ENCODE measurements at places on chromosomes 1 and 21.

- DNase-seq, result no peak
Observed at GRCh38 chr21:35198982-35199732, 150.1 kb upstream of the RUNX1 start.

DNA sequence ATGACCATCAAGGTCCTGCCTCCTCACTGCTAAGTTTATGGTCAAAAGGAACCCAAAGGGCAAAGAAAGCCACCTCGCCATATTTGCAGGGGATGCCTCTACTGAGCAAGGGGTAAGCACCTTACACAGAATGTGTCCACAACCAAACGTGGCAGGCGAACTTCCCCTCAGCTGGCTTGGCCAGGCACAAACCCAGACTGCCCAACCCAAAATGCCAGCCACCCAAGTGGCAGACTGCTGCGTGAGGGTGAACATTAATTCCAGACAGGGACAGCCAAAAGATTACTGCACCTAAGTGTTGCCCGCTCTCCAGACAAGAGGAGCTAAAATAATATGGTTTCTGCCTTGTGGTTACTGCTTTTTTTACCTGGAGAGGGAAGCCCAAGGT lies 16.0 kb downstream of the ZNF697 start:
- no peak for DNase-seq

DNA sequence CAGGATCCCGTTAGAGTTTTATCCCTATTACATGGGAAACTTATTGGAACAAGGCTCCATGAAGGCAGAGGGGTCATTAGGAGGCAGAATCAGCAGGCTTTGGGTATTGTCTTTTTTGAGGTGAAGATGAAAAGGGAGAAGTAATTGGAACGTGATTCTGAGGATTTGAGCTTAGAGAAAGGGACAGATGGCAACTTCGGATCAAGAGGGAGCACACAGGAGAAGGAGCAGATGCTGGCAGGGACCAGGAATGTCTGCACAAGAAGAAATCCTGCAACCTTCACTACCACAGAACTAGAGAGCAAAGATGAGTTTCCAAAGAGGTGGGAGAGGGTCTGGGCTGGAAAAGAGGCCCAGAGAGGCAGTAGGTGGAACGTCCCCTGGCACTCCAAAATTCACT lies 202.8 kb downstream of the RRAGC start:
- no peak for DNase-seq

- DNase-seq, result no peak
Observed at GRCh38 chr1:201990427-201990826, 8.0 kb downstream of the RNPEP start.

- no peak for DNase-seq
Observed at GRCh38 chr1:232274236-232274855, 355.6 kb downstream of the SIPA1L2 start.

- DNase-seq, result no peak
Observed at GRCh38 chr1:41390166-41390565, 28.9 kb downstream of the FOXO6 start.

DNA sequence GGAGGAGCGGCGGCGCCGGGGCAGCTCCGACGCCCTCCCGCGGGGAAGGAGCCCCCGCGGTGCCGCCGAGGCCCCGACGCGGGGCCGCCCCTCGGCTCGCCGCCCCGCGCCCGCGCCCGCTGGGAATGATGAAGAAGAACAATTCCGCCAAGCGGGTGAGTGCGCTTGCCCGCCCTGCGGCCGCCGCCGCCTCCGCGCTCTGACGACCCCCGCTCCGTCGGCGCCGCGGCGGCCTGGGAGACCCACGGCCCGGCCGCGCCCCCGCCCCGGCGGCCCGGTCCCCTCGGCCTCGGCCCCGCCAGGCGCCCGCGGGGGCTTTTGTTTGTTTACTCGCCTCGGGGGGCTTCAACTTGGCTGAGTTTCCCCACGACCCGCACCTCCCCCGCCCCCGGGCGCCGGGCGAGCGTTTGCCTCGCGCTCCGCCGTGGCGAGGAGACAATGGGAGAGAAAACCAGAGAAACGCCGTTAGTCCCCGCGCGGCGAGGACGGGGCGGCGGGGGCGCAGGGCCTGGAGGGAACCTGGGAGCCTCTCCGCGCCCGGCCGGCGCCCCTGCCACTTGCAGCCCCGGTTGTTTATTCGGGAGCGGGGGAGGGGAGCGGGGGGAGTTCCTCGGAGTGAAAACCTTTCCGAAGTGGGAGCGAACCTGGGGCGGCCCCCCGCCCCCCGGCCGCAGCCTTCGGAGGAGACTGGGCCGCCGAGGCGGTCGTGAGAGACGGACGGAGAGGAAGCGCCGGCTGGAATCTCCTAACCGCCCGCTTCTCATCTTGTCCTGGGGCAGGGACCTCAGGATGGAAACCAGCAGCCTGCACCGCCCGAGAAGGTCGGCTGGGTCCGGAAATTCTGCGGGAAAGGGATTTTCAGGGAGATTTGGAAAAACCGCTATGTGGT lies 661 bp downstream of the PLEKHO1 start:
- no peak for DNase-seq

DNA sequence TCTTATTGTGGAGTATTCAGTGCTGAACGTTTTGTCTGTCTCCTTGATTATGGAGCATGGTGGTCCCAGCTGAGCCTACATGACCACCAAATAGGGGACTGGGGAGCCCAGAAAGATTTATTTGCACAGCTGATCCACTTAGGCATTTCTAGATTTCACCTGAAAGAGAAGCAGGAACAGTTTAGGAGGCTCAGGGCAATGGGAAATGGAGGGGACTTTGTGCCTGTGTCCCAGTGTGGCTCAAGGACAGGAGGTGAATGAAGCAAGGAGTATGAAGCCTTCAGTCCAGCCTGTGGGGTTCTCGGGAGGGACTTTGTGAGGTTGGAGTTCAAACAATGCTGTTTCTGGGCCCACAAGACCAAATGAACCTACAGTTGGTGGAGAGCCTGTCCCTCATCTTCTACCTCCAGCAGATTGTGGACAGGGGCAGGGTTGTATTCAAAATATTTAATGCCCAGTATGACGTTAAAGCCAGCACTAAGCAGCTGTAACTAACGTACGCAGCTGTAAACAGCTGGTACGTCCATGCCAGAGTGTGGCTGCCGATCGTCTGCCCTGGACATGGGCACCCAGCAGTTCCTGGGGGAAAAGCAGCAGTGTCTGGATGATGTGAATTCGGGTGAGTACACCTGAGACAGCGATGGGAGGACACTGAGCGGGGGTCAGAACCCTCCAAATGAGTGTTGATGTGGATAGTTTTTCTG lies 164.9 kb upstream of the RAB4A start:
- DNase-seq, result no peak

DNA sequence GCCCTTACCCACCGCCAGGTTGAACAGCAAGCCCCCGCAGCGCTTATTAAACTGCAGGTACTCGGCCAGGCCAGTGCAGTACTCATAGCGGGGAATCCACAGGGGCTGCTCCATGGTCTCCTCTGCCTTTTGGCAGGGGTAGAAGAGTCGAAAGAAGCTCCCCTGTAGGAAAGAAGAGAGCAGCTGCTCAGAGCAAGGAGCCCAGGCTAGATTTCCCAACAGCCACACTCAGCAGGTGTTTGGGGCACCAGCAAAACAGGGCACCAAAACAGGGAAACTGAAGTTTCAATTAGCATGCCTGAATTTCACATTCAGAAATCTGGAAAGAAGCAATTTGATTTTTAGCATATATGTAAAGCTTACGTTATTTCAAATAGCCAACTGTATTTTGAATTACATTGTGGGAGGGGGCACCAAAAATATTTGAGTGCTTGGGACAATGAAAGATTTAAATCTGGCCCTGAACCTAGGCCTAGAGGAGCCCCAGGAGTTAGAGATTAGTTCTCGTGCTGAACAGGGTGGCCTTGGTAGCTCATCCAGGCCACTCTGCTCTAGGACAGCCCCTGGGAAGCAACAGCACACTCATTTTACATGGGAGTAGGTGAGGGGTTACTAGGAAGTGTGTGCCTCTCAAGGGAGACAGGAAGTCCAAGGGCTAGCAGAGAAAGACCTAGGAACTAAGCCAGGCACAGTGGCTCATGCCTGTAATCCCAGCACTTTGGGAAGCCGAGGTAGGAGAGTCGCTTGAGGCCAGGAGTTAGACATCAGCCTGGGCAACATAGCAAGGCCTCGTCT lies 8.2 kb downstream of the PAFAH2 start:
- no peak for DNase-seq

DNA sequence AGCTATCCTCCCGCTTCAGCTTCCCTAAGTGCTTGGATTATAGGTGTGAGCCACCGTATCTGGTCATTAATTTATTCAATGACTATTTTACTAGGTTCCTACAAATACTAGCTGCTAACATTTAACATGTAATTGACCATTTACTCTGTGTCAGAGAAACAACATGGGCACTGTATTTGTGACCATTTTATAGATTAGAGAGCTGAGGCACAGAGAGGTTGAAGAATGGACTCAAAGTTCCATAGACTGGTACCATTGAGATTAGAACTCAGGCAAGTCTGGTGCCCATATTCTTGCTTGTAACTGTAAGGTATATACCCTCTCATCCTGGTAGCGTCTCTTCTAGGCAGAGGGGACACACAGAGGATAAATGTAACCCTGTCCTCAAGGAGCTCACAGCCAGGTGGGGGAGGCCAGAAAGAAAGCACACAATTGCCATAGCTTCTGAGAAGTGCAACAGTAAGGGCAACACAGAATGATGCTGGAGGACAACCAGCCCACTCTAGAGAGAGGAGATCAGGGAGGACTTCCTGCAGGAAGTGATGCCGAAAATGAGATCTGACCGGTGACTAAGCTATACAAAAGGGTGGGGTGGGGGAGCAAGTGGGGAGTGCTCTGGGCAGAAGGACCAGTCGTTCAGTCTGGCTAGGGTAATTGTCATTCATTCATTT lies 3.8 kb downstream of the SRARP start:
- no peak for DNase-seq

DNA sequence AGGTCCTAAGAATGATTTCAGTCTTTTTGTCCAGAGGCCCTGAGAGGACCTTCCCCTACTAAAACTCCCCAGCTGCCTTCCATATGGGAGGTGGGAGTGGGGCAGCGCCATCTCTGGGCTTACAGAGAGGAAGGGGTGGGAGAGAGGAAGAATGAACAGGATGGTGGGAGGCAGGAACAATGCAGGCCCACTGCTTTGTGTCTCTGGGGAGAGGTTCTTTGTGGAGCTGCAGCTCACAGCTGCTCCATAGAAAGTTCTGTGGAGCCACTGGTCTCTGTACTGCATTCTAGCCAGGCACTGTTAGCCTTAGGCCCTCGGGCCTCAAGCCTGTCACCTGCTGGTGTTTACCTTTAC lies 43.6 kb upstream of the A3GALT2 start:
- DNase-seq, result no peak

GRCh38 chr1:218211241-218211640 lies 73.9 kb upstream of the RRP15 start:
- DNase-seq, result no peak

- DNase-seq, result no peak
Observed at GRCh38 chr1:77847621-77848080, 40.8 kb upstream of the NEXN start.

- no peak for DNase-seq
Observed at GRCh38 chr1:200411406-200412257, 1.8 kb upstream of the ZNF281 start.

DNA sequence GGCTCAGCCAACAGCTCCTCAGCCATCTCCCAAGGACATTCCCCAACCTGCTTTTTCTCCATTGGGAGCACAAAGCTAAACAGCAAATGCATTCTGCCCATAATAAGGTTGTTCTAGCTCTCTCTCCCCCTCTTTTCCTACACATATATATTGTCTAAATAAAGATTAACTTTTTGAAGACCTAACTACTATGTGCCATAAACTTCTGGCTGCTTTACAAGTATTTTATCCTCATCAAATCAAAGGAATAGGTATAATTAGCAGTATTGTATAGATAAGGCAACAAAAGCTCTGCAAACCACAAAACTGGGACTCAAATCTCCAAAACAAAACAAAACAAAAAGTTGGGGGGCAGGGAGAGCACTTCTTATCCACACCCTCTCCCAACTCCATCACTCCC lies 43.4 kb downstream of the TGFBR3 start:
- no peak for DNase-seq

- no peak for DNase-seq
Observed at GRCh38 chr1:192878249-192878648, 69.4 kb downstream of the RGS2 start.

DNA sequence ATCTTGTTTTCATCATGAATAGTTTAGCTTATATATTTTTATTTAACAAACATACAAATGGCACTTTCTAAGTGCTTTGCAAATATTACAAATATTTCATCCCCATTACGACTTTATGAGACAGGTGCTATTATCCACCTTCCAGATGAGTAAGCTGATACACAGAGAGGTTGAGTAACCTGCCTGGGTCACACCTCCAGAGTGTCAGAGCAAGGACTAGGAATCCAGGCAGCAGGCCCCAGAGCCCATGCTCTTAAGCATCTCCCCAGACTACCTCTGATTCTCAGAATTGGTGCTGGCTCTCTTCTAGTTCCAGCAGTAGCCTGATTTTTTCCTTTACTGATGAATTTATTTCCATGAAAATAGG lies 40.0 kb downstream of the EPHB2 start:
- no peak for DNase-seq

DNA sequence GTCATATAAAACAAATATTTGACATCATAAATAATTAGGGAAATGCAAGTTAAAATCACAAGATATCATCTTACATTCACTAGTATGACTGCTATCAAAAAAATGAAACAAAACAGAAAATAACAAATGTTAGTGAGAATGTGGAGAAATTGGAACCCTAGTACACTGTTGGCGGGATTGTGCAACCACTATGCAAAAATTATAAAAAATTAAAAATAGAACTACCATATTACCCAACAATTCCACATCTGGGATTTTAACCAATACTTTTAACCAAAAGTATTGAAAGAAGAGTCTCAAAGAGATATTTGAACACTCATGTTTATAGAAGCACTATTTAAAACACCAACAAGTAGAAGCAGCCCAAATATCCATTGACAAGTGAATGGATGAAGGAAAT lies 797.2 kb upstream of the ADAMTS5 start:
- DNase-seq, result no peak

DNA sequence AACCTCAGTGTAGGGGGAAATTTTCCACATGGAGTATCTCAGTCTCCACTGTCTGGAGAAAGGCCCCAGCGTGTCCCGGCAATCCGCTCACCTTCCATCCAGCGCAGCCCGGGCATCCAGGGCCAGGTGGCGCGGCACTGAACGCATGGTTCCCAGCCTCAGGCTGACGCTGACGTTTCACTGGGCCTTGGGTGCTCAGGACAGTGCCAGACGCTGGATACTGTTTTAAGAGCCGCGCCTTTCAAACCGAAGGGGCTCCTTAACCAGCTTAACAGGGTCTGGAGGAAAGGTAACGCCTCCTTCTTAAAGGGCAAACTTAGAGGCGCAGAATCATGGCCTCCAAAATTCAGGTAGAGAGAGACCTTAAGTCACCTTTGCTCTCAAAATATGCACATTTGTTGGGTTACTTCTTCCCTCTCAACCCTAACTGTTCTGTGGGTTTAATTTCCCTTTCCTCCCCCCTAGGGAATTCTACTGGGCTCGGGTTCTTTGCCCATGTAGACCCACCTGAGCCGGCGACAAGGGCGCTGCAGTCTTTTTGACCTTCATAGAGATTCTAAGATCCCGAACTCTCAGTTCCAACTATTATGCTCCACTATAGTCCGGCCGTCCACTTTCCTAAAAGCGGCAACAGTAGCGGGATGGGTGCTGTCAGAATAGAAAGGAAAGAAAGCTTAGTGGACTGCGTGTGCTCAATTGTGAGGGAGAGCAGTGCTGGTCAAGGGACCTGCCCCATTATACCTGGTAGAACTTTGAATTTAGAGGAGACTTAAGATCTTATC lies 3.5 kb upstream of the LHX9 start:
- no peak for DNase-seq

GRCh38 chr1:7117399-7118281 lies 332.4 kb downstream of the CAMTA1 start:
- no peak for DNase-seq

- no peak for DNase-seq
Observed at GRCh38 chr1:113046569-113046968, 26.4 kb upstream of the LRIG2 start.
